CD4-positive, alpha-beta T cell treated with Interleukin-10 for 1 hour (primary cell): ENCODE measurements at places on chromosomes 6 and 20.

DNA sequence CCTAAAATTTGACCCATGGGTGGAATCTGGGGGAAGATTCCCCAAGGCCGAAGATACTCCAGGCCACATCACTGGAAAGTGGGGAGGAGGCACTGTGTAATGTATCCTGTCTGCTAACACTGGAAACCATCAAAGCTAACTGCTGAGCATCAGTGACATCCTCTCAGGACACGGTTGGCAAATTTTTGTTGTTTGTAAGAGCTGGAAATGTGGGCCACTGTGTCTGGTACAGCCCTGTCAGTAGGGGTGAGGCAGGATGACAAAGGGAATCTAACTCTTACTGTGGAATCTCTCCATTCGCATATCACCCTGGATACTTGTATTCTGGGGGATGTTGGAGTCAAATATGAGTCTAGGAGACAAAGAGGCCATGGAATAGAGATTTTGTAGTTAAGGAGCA, 17.0 kb upstream of the CLPSL2 start:
- no peak for DNase-seq

DNA sequence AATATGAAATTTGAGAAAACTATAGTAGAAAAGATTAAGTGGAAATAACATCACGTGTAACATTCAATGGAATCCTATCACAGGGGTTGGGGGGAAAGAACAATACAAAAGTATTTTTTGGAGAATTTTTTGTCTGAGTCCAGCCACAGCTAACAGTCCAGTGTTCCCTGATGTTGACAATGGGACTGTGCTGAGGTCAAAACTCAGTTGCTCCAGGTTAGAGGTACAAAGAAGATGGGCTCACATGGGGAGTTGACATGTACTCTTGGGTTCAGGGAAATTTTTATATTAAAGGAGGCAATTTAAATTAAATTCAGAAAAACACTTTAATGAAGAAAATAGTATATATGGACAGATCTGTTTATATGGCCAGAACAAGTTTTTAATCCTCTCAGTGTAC, 995 bp downstream of the MYCT1 start:
- DNase-seq: no peak

DNA sequence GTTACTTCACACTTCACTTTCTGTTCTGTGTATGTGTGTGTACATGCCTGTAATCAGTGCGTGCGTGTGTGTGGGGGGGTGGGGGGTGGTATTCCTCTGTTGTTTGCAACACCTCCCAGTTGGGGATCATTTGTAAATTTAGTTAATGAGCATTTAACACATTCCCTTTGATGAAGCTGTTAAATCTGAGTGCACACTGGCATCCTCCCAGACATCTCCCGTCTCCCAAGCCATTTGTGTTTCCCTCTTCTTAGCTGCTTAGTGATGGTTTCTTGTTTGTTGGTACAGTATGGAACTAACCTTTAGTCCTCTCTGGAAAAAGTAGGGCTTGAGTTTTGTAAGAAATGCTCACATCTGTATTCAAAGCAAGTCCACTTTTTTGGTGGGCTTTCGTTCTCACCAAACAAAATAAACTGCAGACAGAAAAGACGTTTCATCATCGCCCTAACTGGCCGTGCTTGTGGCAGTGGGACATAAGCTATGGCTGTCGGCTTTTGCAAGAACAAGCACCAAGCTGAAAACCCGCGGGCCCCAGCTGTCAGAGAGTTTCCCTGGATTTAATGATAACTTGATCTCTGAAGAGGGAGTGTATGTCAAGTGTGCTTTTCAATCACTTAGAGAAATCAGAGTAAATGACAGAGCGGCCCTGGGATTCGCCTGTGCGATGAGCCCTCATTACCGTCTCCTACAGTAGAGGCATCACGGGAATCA, 54.9 kb upstream of the SASH1 start:
- DNase-seq: no peak

DNA sequence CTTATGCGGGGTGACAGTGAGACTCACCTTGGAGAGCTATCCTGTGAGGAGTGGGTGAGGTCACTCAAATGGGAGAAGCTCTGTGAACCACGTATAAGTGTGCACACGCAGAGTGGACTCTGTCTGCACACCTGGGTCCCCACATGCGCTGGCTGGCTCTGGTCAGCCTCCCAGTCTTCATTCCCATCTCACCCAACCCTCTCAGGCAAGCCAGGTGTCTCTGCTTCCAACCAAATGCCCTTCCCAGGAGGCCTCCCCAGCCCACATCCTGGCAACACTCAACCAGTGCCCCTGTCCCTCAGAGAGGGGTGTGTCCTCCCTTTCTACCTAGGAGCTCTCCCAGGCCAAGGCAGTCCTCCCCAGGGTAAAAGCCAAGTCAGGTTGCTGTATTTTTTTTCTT, 8.0 kb upstream of the PI16 start:
- DNase-seq: no peak

- DNase-seq: no peak
Observed at GRCh38 chr6:3139090-3139903, 18.0 kb downstream of the TUBB2A start.

- peak; percentile 29 for DNase-seq
Observed at GRCh38 chr20:58651559-58651945, 469 bp downstream of the STX16 start.

- DNase-seq: no peak
Observed at GRCh38 chr20:24698706-24699206, 229.3 kb downstream of the SYNDIG1 start.

GRCh38 chr6:158113802-158114201, 54.3 kb downstream of the SERAC1 start:
- no peak for DNase-seq

GRCh38 chr6:108117427-108118358, 43.2 kb upstream of the OSTM1 start:
- DNase-seq: no peak

DNA sequence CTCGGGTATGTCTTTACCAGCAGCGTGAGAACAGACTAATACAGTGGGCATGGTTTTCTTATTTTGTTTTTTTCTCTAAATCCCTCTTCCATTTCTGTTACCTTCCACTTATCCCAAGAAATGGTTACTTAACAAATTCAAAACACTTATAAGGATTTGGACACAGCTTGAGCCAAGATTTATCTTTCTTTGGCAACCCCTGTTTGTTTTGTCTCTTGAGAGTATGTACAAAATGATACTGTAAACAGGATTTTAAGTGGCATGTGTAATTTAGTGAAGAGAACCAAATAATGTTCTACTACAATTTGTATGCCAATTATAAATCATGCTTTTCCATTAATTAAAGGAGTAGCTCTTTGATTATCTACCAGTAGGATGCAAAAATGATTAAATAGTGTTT, 51.4 kb downstream of the PPP1R14C start:
- DNase-seq: no peak

GRCh38 chr6:163412341-163412740, 2.2 kb upstream of the QKI start:
- DNase-seq: no peak

DNA sequence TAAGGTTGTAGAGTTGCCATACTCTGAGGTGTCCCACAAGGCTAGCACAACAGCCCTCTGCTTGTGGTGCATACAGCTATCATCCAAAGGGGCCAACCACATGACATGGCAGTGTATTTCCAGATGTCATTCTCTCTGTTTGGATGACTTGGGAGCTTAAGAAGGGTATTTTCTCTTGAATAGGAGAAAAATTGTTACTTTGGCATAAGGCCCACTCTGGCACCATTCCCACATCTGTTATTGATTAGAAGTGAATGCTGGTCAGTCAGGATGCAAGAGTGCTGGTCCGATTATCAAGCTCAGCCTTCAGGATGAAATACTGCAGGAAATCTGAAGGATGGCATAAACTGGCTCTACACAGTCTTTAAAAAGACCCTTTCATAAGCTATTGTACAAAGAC, 83.6 kb upstream of the C20orf144 start:
- DNase-seq: no peak

GRCh38 chr6:71204741-71205140, 83.9 kb upstream of the OGFRL1 start:
- DNase-seq: no peak

- DNase-seq: no peak
Observed at GRCh38 chr6:111256646-111257045, 169.3 kb downstream of the SLC16A10 start.

- DNase-seq: no peak
Observed at GRCh38 chr6:4170297-4170696, 34.9 kb upstream of the ECI2 start.

- DNase-seq: no peak
Observed at GRCh38 chr6:107594736-107595135, 104.8 kb downstream of the SOBP start.

GRCh38 chr6:1406306-1407072, 17.1 kb downstream of the FOXF2 start:
- DNase-seq: no peak

- DNase-seq: no peak
Observed at GRCh38 chr6:6362056-6362840, 41.8 kb upstream of the F13A1 start.

DNA sequence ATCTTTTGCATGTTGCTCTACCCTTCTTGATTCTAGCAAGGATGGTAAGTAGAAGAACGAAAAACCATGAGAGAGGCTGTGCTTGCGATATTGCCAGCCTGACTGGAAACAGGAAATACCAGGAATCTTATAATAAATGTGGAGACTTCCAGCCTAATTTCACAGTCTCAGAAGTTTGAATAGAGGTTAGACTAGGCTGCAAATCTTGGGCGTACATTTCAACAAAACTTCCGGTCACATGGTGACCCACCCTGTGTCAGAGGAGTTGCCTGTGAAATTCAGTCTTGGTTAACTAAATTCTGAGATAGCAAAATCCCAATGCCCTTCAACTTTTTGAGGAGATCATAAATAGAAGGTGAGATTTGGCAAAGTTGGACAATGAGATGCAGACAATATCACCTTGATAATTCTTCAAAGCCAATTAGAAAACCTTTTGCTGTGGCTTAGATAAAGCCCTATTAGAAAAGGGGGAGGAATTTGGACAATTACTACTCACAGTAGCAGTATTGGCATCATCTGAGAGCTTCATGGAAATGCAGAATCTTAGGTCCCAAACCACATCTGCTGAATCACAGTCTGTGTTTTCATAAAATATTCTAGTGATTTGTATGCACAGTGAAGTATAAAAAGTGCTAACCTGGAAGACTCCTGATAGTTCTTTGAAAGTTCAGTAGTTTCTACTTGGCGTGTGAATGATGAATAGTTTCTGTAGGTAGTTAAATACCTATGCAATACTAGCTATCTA, 262.0 kb upstream of the JAG1 start:
- DNase-seq: no peak

GRCh38 chr20:588932-589672, 21.0 kb downstream of the TCF15 start:
- no peak for DNase-seq

- no peak for DNase-seq
Observed at GRCh38 chr6:111580401-111580800, 25.3 kb downstream of the TRAF3IP2 start.

- DNase-seq: no peak
Observed at GRCh38 chr20:25499855-25500434, 85.4 kb downstream of the NINL start.

DNA sequence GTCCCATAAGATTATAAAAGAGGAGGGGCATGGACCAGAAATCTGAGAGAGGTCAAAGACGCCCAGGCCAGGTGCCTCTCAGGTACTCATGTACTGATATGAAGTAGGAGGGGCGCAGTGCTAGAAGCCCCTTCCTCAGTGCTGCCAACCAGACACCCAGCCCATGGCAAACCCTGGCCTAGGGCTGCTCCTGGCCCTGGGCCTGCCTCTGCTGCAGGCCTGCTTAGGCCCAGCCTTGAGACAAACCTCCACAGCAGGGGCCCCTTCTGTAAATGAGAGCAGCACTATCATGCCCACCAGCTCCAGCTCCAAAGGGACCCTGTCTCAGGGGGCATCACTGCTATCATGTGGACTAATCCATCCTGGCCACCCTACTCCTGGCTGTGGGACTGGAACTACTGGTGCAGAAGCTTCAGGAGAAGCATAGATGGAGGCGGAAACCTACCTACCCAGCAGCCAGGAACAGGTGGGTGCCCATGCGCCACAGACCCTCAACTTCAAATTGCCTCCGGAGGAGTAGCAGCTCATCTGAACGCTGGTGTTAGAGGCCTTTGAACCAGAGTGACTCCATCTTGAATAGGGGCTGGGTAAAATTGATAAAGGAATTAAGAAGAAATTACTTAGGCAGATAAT, 72.4 kb upstream of the LGSN start:
- no peak for DNase-seq

- DNase-seq: no peak
Observed at GRCh38 chr6:161853657-161854056, 579.8 kb upstream of the AGPAT4 start.

DNA sequence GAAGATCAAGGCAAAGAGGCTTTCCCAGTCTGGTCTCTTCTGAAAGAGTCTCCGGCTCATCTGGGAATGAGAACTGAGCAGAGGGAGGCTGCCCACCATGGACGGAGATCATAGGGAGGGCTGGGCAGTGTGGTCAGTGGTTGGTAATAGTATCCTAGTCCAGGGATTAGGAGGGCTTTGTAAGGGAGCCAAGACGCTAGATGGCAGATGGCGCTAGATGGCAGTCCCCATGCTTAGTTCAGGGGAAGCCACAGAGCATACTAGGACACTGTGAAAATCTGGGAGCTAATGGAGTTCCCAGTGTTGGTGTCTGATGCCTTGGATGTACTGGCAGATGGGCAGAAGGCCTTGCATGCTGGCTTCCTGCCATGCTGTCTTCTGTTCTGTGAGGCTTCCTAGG, 21.7 kb upstream of the DAAM2 start:
- DNase-seq: no peak

DNA sequence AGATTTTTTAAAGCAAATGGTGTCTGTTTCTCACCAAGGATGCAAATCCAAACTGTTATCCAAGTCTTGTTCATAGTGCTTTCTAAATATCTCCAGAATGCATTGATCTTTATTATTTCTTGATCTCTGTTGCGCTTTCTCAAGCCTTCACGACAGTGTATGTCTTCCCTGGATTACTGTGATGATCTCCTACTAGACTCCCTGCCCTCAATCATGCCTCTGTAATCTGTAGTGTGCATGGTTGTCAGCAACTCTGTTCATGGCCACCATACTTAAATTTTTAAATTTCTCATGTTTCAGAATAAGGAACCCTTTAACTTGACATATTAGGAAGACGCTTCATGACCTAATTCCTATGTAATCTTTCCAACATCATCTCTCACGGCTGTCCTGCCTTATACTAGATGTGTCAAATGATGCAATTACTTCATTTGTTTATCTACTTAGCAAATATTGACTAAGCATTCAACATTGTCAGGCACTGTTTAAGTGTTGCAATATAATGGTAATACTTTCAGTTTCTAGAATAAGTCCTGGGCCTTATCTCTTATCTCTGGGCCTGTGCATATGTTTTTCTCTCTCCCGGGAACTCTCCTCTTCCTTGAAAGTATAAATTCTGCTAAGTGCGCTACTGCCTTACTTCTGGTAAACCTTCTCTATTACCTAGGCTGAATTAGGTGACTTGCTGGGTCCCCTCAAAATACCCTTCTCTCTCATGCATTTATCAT, 25.6 kb upstream of the AHI1 start:
- no peak for DNase-seq

DNA sequence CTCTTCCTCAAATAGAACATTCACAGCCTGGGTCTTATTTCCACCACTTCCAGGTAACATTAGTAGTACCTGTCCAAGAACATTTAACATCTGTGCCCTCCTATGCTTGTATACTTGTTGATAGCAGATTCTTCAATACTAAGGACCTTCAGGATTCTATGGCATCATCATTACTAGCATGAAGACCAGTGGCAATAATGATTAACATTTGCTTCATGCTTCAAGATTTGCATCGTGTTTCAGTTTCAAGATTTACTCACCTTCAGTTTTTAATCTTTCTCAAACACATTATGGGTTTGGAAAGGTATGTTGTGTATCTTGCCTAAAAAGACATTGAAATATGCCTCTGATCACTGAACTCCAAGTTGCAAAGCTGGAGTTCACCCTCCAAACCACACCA, 412.8 kb upstream of the NRSN1 start:
- no peak for DNase-seq

- no peak for DNase-seq
Observed at GRCh38 chr6:122653094-122653493, 42.9 kb downstream of the PKIB start.
